KG1 (cell line): ENCODE measurements at places on chromosomes 4 and X.
A peak's percentile ranks its signal among the peaks of the same experiment; 100 is the strongest.

DNA sequence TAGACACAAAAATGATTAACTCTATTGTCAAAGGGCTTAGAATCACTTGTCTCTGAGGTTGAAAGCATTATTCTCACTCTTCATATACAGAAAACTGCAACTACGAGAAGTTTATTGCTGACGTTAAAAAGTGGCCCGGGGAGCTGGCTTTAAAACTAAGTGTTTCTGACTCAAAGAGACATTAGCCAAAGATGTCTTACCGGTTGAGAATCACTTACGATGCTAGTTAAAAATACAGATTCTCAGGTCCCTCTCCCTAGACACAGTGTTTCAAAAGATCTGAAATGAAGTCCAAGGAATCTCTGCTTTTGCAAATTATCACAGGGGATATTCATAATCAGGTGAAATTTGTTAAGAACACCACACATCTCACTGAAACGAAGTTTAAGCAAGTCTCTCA lies 1.2 kb downstream of the GNPDA2 start:
- no peak for DNase-seq

DNA sequence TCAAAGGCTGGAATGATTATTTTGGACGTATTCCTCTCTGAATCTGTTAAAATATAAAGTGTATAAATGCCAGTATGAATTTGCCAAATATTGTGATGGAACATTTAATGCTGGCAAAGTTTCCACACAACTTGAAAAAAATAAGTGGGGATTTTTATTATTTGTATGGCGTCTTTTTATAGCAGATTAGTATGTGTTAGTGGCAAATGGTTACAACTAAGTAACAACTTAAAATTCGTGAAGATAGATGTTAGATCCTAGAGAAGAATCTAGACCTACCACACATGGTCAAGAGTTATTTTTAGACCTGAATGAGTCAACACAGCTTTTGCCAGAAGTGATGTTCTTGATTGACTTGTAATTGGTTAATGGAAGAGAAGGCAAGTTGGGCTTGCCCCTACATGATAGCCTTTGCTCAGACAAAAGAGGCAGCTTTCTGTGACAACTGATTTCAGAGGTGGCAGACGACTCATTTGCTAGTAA lies 4.8 kb downstream of the CPE start:
- DNase-seq = no peak

DNA sequence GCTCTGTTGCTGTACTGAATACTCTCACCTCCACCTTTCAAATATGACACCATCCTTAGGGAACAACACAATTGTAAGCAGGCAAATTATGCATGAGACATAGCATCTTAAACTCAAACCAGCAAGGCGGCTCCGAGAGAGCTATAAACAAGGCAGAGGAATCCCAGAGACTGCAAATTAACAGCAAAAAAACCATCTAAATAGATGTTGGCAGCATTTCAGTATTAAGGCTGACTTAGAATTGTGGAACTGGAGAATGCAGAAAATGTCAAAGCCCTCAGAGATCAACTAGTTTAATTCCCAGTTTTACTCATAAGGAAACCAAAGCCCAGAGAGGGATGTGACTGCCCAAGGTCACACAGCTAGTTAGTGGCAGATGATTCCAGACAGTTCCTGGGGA lies 37.2 kb upstream of the SPANXC start:
- no peak for DNase-seq

DNA sequence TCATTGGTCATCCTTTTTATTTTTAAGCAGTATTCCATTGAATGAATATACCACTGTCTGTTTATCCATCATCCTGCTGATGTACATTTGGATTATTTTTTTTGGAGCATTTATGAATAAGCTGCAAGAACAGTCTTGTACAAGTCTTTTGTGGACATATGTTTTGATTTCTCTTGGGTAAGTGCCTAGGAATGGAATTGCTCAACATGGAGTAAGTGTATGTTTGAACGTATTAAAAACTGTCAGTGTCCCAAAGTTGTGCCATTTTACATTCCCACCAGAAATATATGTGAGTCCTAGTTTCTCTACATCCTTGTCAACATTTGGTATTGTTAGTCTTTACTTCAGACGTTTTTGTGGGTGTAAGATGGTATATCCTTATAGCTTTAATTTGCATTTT lies 287.0 kb upstream of the POF1B start:
- no peak for DNase-seq

GRCh38 chrX:63743596-63743995 lies 41.4 kb downstream of the ARHGEF9 start:
- no peak for DNase-seq

DNA sequence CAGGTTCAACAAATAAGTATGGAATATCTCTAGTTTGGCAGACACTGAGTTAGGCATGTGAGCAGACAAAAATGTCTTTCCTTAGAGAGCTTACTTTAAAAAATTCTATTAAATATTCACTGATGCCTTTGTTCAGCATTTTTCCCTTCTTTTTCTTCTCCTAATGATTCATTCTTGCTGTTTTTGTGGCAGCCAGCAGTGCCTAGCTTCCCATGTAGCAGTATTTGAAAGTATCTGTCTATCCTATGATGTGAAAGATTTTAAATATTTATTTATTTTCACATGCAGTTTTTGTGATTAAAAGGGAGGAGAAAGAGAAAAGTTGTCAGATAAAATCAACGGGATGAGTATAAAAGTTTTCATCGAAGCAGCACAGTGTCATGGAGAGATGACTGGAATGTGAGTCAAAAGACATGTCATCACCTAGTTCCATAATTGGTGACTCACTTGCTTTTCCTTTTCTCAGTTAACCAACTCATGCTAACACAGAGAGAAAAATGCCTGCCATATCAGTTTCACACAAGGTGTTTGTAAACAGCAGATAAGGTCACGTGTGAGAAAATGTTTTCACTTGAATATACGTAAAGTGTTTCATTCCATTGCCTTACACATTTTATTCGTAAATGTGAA lies 69.8 kb downstream of the BMPR1B start:
- no peak for DNase-seq

GRCh38 chr4:77367638-77368037 lies 210.6 kb downstream of the CCNG2 start:
- no peak for DNase-seq

- no peak for DNase-seq
These were observed 379.7 kb downstream of the TLL1 start for GRCh38 chr4:166252487-166253402.

- DNase-seq = no peak
These were observed 115.3 kb upstream of the BEND4 start for GRCh38 chr4:42267724-42268123.

DNA sequence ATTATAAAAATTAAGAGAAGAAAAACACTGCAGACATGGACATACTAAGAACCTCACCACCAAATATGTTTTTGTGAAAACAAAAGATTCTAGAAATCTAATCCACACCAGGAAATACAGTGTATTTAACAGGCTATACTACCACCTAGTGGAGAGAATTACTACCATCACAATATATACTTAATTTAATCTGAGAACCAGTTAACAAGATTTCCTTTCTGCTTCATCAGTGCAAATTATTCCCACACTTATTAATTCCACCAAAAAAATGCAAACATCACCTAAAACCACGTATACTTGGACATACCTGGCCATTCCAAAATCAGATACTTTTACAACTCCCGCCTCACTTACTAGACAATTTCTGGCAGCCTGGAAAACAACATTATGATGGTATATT lies 7.0 kb upstream of the TXK start:
- DNase-seq = peak; percentile 40

DNA sequence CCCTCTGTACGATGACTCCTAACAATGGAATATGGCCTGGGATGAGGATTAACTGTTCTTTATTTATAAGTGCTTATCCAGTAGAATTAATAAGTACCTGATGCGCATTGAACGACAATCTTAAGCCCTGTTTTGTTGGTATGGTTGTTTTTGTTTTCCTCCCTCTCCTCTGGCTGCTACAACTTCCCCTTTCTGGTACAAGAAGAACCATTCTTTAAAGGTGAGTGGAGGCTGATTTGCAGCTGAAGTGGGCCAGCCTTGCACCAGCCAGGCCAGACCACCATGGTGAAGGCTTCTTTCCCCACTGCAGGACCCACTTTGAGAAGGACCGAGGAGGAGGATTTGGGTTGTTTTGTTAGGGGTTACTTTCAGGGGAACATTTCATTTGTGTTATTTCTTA lies 113.3 kb downstream of the PARM1 start:
- no peak for DNase-seq

- DNase-seq = no peak
These were observed 19.6 kb downstream of the CLCN4 start for GRCh38 chrX:10176121-10177003.

GRCh38 chr4:138414202-138414601 lies 172.1 kb upstream of the SLC7A11 start:
- DNase-seq = no peak

- no peak for DNase-seq
These were observed 24.1 kb upstream of the WFS1 start for GRCh38 chr4:6245246-6246169.

DNA sequence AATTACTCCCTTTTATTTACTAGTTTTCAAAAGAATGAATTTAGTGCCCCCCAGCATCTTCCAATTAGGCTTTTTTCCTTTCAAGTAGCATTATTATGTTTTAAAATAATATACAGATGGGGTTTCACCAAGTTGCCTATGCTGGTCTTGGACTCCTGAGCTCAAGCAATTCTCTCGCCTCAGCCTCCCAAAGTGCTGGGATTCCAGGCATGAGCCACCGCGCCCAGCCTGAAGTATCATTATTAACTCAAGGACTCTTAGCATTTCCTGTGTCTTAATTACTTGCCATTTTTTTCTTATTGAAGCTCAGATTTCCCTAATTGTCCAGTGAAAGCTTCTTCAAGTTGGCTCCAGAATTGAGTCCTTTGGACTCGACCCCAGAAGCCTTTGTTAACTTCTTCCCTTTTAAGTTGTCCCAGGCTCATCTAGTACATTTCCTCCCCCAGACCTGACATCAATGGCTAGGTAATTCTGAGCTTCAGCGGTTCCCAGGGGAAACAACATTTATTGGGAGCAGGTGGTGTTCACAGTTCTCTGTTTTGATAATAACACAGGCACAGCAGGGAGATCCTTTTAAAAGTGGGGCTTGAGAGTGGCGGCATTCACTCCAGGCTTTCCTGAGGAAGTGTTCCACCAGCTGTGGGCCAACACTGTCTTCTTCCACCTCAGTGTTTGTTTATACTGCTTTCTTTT lies 10.0 kb downstream of the SAT1 start:
- DNase-seq = no peak

DNA sequence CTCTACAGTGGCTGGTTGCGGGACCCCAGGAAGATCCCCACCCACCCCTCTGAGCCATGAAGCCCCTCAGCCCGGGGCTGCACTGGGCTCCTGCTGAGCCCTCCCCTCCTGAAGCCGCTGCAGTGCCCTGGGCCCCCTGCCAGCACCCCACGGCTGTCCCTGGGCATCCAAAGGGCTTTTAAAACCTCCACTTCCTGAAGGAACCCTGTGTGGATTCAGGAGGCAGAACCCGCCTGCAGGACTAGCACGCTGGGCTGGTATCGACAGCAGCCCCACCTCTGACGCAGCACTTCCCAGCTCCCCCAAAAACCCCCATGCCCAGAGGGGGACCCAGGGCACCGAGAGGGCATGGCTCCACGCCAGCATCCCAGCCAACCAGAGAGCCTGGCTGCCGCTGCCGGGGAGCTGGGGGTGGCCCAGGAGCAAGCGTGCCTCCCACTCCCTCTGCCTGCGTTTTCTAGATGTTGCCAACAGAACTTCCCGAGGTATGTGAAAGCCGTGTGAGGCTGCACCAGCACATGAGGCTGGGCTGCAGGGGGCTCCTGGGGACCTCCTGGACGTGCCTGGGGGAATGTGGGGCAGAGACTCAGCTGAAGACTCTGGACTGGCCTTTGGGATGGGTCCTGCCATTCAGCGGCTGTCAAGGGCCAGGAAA lies 6.3 kb downstream of the MXD4 start:
- no peak for DNase-seq

- DNase-seq = no peak
These were observed 154.4 kb downstream of the SHROOM3 start for GRCh38 chr4:76589402-76589801.

DNA sequence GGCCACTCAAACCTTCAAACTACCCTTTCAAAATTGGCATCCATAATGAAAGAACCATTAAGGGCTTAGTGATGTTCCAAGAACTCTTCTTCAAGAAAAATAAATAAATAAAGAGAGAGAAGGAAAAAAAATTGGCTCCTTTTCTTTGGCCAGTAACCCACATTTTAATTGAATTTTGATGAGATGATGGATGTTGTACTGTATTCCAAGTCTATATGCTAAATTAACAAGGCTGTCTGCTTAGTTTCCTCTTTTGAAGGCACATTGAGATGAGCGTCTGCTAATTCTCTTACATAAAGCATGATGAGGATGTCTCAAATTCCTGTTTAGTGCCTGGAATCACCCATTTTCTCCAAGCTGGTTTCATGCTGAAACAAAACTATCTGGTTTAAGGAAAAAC lies 33.4 kb downstream of the PHOX2B start:
- DNase-seq = no peak

DNA sequence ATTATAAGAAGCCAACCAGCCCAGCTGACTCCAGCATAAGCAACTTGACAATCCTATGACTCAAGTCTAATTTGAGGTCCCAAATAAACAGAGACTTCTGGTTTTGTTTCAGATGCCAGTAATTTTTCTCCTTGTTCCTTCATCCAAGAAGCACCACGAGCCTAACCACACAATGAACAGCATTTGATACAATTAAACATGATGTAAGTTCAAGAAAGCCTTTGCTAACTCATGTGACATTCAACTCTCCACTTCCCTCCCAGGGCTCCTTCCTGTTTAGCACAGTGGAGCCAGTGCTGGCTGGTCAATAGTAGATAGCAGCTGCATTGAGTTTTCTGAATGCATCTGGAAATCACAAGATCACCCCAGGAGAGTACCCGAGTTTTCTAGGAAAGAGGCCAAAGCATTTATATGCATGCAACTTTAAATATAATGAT lies 206.3 kb downstream of the ARHGAP24 start:
- DNase-seq = no peak

DNA sequence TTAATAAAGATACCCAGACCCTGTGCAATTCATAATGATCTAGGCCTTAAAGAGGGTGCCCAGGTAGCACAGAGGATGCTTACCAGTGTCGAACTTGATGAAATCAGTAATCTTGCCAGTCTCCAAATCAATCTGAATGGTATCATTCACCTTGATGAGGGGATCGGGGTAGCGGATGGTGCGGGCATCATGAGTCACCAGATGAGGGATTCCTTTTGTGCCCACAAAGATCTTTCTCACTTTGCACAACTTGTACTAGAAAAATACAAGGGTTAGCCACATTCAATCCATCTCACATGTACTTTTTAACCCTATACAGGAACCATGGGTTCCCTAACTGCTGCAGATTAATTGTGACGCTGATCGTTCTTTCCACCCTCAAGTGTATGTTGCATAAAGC lies 3.3 kb downstream of the RPS4X start:
- no peak for DNase-seq

GRCh38 chr4:153622778-153623240 lies 61.3 kb upstream of the TLR2 start:
- DNase-seq = no peak

DNA sequence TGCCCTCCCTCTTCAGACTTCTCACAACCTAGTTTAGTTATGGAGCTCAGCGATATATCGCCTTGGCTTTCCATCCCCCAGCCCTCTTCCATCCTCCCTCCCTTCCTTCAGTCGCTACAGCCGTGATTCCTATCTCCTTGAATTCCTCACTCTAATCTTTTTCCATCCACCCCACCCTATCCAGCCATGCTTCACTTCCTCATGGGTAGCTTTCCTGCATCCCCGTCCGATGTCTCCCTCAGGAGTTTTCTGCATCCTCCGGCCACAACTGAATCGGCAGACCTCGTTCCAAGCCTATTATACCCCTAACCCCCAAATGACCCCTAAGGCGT lies 456 bp downstream of the SNX12 start:
- DNase-seq = no peak
